ENCODE measurements at places on chromosomes 7 and 10. TPM values are rescaled to one million over a fixed set of nuclear protein-coding genes. Genes with fewer than 3 reads are reported as not detected.

Gene PSTK
- total RNA-seq: 9.8 TPM

- no peak for DNase-seq
These were observed 154.4 kb downstream of the PRKAG2 start for GRCh38 chr7:151722533-151722932.

DNA sequence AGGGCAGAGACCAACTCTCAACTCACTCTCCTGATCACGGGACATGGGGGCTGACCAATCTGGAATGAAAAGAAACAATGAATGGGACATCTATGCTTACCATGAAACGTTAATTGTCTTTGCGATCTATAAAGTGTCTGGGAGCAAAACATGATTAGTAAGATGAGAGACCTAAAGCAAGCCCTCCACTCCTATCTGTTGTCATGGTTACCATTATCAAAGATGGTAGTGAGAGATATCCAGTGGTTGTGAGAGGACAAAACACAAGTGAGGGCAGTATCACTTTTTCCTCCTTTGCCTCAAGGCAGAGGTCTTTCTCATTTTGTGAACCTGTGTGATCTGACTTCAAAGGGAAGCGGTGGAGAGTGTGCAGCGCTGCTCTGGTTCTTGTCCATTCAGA, 130.1 kb downstream of the LSM5 start:
- DNase-seq: no peak

DNA sequence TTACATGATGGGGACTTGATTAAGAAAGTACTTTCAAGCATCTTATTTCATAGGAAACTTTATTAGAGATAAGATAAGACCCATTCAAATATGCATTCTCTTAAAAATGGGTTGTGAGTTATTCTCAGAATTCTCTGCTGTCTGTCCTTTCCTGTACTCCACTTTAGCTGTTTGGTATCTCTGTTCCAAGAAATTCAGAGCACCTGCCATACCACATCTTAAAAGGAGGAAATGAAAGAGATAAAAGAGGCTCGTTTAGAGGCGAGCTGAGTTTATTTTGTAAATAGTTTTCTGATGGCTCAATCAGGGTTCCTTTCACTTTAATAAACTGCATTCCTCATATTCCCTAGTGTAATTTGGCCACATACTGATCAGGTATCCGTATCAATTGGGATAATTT, 87.2 kb downstream of the MDFIC start:
- DNase-seq: no peak

GRCh38 chr7:123548406-123548805, 9.2 kb downstream of the NDUFA5 start:
- no peak for DNase-seq

Measured in frontal cortex (tissue), 4 donors.